Testis (tissue), 5 donors: ENCODE measurements at places on chromosomes 7 and 10. TPM values are rescaled to one million over a fixed set of nuclear protein-coding genes. Genes with fewer than 3 reads are reported as not detected.
A peak's percentile ranks its signal among the peaks of the same experiment; 100 is the strongest.

LRRC18 gene
- 7.8 TPM for total RNA-seq

NAT16 gene
- total RNA-seq: 0.31 TPM

CRYGN gene
- total RNA-seq: 1.7 TPM

DNA sequence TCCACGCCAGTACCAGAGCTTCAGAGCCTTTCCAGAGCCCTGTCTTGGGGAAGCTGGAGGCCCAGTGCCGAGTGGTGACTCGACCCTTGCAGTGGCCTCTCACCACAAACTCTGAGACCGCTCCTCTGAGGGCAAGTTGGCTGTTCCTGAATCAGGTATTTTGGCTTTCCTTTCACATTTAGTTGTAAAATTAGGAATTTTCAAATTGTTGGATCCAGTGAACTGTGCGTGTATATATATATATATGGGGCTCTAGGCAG lies 128.7 kb upstream of the UNC5B start:
- H3K4me1 ChIP-seq: no peaks in the 10 kb centered on the region
- H3K27me3 ChIP-seq: no peaks in the 10 kb centered on the region
- H3K4me3 ChIP-seq: no peak overlapping the region
- H3K27ac ChIP-seq: no peak overlapping the region
- no peak for DNase-seq

DNA sequence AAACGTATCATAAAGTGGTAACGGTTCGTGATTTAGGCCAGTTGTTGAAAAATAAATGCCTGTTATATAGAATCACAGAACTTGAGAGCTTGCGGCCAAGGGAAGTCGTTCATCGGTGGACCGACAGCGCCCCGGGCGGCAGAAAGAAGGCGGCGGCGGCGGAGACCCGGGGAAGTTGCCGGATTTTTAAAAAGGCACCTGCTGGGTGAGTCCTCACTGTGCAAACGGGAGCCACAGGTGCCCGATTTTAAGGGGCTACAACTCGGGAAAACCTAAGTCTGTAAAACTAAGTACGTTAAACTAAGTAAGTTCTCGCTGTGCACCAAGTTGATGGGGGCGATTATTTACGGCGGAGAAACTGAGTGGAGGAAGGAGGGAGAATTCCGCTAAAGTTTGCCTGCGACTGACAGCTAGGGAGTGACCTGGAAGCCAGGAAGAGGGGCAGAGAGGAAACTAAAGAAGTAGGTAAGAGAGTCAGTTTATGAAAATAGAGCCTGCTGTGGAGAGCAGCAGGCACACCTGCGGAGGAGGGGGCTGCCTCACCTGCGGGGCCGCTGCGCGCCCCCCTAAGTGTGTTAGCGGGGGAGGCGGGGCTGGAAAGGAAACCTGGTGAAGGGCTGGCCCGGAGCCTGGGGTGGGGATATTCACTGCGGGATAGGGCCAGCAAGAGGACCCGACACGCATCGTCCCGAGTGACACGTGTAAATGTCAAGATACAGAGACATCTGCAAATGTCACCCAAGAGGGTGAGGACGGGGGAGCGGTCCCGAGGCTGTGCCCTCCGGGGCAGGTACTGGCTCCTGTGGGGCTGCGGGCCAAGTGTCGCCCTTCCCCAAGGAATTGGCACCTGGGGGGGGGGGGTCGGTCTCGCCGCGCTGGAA lies 996 bp downstream of the ADAM12 start:
- peak overlapping the region; percentile 67 for H3K4me3 ChIP-seq
- no peaks in the 10 kb centered on the region for H3K36me3 ChIP-seq
- DNase-seq: peak; percentile 86
- no peaks in the 10 kb centered on the region for H3K27me3 ChIP-seq
- peak overlapping the region; percentile 41 for H3K27ac ChIP-seq
- H3K4me1 ChIP-seq: no peaks in the 10 kb centered on the region

DNA sequence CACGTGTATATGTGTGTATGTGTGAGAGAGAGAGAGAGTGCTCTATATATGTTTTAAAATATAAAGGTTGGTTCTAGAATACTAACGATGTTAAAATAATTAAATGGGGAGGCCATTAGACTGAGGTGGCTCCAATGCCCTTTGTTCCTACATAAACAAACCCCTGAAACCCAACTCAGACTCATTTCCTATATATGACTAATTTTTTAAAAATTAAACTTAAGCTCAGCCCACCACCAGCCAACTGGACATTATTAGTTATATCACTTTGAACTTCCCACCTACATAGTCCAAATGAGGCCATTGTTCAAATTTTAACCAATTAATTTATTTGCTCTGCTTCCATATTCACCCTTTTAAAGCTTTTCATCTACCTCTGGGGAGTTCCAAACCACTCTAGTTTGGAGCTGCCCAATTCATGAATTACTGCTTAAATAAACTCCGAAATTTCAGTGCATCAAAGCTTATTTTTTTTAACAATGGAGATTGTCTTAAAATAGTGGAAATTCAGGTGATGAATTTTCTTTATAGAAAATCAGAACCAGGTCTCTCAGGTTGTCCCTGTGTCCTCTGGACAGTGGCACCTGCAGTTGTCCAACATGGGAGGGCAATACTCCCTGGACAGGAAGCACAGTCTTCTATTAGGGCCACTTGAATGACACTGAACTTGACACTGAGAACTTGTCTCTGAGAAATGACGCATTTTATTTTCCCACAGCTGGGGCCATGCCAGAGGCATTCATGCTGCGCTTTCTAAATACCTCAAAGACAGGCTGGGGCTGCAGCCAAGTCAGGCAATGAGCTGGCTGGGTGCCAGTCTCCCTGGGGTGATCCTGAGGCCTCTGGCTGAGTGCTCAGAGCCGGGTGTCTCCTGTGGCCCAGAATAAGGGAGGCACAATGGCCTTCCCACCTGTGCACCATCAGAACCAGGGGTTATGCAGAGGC lies 109.5 kb upstream of the TMEM72 start:
- H3K4me1 ChIP-seq: no peaks in the 10 kb centered on the region
- peak; percentile 89 for DNase-seq
- no peak overlapping the region for H3K4me3 ChIP-seq
- no peaks in the 10 kb centered on the region for H3K36me3 ChIP-seq
- H3K27ac ChIP-seq: no peak overlapping the region

DNA sequence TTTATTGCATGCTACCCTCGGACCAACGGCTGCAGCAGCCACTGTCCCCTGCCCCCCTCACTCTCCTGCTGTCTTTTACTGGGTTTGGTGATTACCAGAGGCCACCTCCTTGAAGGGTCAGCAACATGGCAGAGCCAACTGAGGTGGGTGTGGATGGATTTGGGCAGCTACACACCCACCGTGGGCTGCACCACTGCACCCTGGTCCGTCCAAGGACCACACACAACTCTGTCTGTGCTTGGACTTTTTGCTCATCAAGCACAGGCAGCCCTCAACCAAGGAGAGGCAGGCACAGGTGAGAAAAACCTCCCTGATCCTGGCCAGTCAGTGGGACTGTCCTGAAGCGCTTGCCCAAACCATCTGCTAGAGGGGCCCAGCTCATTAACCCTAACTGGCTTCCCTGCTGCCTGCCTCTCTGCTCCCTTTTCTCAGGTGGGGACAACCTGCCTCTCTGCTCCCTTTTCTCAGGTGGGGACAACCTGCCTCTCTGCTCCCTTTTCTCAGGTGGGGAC lies 239.5 kb upstream of the PITRM1 start:
- no peaks in the 10 kb centered on the region for H3K27me3 ChIP-seq
- H3K36me3 ChIP-seq: no peaks in the 10 kb centered on the region
- DNase-seq: no peak
- no peak overlapping the region for H3K27ac ChIP-seq

GRCh38 chr10:101329341-101330032 lies 24.5 kb upstream of the BTRC start:
- H3K27me3 ChIP-seq: no peaks in the 10 kb centered on the region
- H3K4me3 ChIP-seq: no peak overlapping the region
- H3K27ac ChIP-seq: no peak overlapping the region
- no peaks in the 10 kb centered on the region for H3K4me1 ChIP-seq

DNA sequence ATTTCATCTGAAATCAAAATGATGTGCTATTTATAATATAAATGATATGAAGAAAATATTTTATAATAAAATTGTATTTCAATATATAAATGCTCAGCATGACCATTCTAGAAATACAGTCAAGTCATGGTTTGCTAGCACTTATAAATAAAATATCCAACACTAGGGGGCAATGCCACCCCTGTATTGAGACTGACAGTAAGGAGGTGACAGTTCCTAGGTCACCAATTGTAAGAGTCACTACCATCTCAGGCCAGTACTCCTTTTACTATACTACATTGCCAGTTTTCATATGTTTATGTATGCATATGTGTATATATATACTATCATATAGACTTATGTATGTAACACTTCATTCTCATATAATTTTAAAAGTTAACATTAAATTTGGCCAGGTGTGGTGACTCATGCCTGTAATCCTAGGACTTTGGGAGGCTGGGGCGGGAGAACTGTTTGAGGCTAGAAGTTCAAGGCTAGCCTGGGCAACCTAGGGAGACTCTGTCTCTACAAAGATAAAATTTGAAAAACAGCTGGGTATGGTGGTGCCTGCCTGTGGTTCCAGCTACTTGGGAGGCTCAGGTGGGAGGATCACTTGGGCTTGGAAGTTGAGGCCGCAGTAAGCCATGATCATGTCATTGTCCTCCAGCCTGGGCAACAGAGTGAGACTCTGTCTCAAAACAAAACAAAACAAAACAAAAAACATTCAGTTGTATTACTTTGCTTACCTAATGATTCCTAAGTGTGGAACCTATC lies 2.4 kb upstream of the CNOT4 start:
- no peaks in the 10 kb centered on the region for H3K36me3 ChIP-seq
- no peak overlapping the region for H3K27ac ChIP-seq
- peak; percentile 50 for DNase-seq
- H3K4me3 ChIP-seq: no peak overlapping the region
- no peaks in the 10 kb centered on the region for H3K4me1 ChIP-seq
- H3K27me3 ChIP-seq: no peaks in the 10 kb centered on the region

DNA sequence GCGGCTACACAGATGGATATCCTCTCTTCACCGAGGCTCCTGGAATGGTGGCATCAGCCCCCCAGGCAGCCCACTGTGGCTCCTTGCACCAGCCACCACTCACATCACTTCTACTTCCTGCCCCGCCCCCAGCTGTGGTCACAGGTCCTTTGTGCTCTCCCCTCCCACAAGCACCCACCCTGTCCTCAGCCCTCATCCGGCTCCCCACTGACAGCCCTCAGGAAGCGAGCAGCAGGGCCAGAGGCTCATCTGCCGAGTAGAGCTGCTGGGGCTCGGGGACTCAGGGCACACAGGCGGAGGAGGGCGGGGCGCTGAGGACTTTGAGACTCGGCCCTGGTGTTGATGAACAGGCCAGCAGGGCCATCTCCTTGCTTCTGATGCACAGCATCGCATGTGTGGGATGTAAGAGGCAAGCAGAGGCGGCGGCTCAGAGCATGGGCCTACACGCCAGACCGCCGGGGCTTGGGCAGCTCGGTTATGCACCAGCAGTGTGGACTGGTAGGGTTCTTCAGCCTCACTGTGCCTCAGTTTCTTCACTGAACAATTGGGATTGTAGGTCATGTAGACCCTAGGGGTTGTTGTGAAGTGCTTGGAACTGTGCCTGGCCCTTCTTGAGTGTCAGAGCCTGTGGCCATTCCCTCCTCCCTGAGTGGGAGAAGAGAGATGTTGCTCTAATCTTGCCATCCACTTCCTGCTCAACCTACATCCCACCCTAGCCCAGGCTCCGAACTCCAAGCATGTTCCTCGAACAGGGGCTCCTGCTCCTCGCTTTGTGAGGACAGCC lies at the start of gene PRF1:
PRF1 (minus strand) TSS at position 77 of the 784 bp plus-strand sequence. CDS start 1,839 bp downstream, outside the sequence.
- no peaks in the 10 kb centered on the region for H3K4me1 ChIP-seq
- DNase-seq: no peak
- no peaks in the 10 kb centered on the region for H3K36me3 ChIP-seq
- H3K4me3 ChIP-seq: no peak within 1 kb of the TSS
- no peaks in the 10 kb centered on the region for H3K27me3 ChIP-seq

- H3K36me3 ChIP-seq: no peaks in the 10 kb centered on the region
- H3K4me1 ChIP-seq: no peaks in the 10 kb centered on the region
- H3K27me3 ChIP-seq: no peaks in the 10 kb centered on the region
- no peak for DNase-seq
- H3K4me3 ChIP-seq: no peak overlapping the region
These were observed 291.7 kb downstream of the TCF7L2 start for GRCh38 chr10:113241599-113242360.

DNA sequence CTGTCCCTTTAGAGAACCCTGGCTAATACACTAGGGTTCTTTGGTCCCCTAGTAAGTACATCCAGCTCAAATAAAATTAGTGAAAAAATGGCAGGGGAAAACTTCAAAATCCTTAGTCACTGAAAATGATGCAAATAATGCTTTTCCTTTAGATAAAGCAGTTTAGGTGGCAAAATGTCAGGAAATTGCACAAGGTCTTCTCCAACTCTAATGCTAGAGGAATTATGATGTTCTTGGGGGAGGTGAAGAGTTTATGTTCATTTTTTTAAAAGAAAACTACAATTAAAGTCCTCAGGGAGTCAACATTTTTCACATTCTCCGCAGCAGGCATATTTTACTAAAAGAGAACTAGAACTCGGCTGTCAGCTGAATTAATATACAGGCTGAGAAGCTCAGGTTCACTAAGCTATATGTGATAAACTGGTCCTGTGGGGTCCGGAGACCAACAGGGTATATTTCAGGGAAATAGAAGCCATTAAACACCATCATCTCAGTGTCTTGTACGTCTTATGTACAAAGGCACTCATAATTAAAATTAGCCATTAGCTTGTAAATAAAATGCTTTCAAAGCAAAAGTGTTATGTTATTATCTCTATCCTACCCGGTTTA lies 1164.7 kb upstream of the AUTS2 start:
- no peaks in the 10 kb centered on the region for H3K36me3 ChIP-seq
- DNase-seq: no peak
- no peak overlapping the region for H3K4me3 ChIP-seq
- H3K4me1 ChIP-seq: peaks cover 3% of the 10 kb centered on the region
- no peak overlapping the region for H3K27ac ChIP-seq
- H3K27me3 ChIP-seq: no peaks in the 10 kb centered on the region

- H3K27me3 ChIP-seq: no peaks in the 10 kb centered on the region
- no peaks in the 10 kb centered on the region for H3K36me3 ChIP-seq
- DNase-seq: peak; percentile 21
- H3K27ac ChIP-seq: no peak overlapping the region
These were observed 484.8 kb upstream of the DPP6 start for GRCh38 chr7:153567426-153567825.

GRCh38 chr7:118496138-118496644 lies 271.7 kb downstream of the ANKRD7 start:
- no peak overlapping the region for H3K4me3 ChIP-seq
- H3K27ac ChIP-seq: no peak overlapping the region
- H3K27me3 ChIP-seq: no peaks in the 10 kb centered on the region
- DNase-seq: no peak
- H3K4me1 ChIP-seq: no peaks in the 10 kb centered on the region

DNA sequence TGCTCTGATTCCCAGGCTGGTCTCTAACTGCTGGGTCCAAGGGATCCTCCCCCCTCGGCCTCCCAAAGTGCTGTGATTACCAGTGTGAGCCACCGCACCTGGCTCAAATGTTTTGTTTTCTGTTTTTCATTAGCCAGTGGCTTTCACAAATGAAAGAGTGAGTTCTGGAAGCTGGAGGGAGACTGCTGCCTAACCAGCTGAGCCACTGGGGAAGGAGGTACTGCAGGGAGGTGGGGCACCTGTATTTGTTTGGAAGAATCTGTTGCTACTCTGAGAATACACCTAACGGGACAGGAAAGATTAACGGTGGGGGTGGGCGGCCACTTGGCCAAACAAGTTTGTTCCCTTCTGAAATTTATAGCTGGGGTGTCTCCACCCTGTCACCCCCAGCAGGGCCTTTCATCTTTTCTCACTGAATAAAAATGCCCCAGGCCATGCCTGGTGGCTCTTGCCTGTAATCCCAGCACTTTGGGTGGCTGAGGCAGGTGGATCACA lies 4.7 kb downstream of the STOX1 start:
- H3K27ac ChIP-seq: no peak overlapping the region
- H3K27me3 ChIP-seq: no peaks in the 10 kb centered on the region
- no peaks in the 10 kb centered on the region for H3K4me1 ChIP-seq
- no peak for DNase-seq
- H3K36me3 ChIP-seq: no peaks in the 10 kb centered on the region

GRCh38 chr10:101141616-101142532 lies 10.8 kb downstream of the TLX1 start:
- peaks cover 9% of the 10 kb centered on the region for H3K4me1 ChIP-seq
- peak; percentile 91 for DNase-seq
